Fibroblast of villous mesenchyme (primary cell): ENCODE measurements at places on chromosomes 3 and 15. TPM values are rescaled to one million over a fixed set of nuclear protein-coding genes. Genes with fewer than 3 reads are reported as not detected.

- peak; percentile 81 for DNase-seq
Measured at GRCh38 chr15:69854521-69855181, 243.1 kb downstream of the TLE3 start.

DNA sequence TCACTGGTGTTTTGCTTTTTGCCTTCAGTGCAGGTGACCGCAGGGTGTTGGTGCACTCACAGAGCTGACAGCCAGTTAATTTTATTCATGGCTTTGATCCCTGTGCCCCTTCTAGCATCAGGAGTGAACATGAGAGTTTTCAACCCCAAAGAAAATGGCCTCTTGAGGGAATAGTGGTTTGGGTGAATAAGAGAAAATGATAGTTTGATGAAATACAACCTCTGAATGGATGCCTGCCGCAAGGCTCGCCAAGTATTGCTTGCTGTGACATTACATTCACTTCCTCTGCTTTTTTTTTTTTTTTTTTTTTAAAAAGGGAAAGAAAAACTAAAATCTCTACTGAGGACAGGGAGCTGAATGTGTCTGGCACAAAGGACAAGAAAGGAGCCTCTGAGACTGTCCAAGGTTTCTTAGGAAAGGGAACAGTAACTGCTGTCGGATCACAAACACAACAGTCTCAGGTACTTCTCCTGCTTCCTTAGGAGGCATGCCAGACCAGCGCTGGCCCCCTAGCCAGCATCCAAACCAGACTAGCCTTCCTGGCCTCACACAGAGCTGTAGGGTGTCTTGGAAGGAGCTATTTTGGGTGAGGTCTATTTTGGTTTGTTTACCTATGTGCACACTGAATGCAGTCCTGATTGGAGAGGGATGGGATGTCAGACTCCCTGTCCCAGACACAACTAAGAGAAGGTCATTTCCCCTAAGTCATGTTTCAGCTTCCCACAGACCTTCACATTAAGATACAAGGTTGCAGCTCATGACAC, 29.0 kb downstream of the CCDC80 start:
- no peak for DNase-seq

GRCh38 chr3:137978328-137978727, 31.6 kb upstream of the CLDN18 start:
- no peak for DNase-seq

- DNase-seq, result peak; percentile 61
Measured at GRCh38 chr3:40310705-40311104, 1.2 kb downstream of the EIF1B start.

DNA sequence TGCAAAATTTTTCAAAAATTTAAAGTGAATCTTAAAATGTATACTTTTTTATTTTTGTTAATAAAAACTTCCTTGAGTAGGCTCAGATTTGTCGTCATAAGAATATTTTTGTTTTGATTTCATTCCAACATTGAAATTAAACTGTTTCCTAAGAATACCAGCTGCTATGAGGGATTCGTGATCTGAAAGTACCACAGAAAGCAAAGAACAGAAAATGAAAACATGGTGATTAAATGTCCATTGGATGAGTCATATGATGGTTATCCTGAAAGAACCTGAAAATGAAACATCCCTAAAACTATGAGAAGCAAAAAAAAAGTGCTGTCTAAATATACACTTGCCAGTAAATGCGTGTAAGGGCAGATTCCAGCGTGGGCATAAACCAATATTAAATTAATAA, 143.8 kb downstream of the GMNC start:
- peak; percentile 71 for DNase-seq

- DNase-seq, result no peak
Measured at GRCh38 chr15:78730955-78731354, 80.3 kb downstream of the ADAMTS7 start.

DNA sequence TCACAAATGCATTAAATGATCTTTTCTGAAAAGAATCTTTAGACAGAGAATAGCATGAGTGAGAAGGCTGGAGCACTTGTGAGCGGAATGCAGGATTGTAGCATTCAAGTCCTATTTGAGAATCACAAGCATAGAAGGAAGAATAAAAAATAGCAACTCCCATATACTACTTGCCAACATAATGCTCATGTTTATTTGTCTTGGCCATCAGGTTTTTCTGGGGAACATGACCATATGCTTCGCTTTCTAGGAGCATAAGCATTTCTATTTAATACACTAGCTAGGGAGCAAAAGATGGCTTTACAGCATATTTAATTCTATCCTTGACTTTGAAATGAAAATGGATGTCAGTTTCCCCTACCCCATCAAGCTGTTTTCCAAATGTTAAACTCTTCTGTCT, 170.3 kb upstream of the MITF start:
- no peak for DNase-seq

The FRMD5 gene
- 1.3 and 1.9 TPM in 2 replicates for total RNA-seq

The ATP13A5 gene
- not detected in 2 replicates for total RNA-seq

The HTR3E gene
- not detected in 2 replicates for total RNA-seq

The SPTBN5 gene
- 0.32 and 0.43 TPM in 2 replicates for total RNA-seq

The SLC6A11 gene
- total RNA-seq, result not detected in 2 replicates

The ARGFX gene
- not detected in 2 replicates for total RNA-seq
